Stimulated activated CD8-positive, alpha-beta memory T cell treated with anti-CD3 and anti-CD28 coated beads, Interleukin-2, amount 100 ng/mL, for 48 hours (primary cell): ENCODE measurements at places on chromosomes 2 and 18.

DNA sequence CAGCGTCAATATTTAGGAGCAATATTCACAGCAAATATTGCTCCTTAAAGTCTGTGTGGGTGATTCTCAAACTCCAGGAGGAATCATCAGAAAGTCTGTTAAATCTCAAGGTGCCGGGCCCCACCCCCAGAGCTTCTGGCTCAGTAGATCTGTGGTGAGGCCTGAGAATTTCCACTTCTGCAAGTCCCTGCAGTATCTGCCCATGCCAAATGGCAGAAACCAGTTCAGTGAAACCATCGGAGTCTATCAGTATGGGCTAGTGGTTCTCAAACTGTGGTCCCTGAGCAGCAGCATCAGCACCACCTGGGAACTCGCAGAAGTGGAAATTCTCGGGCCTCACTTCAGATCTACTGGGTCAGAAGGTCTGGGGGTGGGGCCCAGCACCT, 202.9 kb downstream of the SLC4A3 start:
- DNase-seq: no peak

GRCh38 chr2:229129738-229130371, 141.2 kb downstream of the PID1 start:
- DNase-seq: no peak

- no peak for DNase-seq
These were observed 56.8 kb downstream of the SMAD2 start for GRCh38 chr18:47873625-47874024.

DNA sequence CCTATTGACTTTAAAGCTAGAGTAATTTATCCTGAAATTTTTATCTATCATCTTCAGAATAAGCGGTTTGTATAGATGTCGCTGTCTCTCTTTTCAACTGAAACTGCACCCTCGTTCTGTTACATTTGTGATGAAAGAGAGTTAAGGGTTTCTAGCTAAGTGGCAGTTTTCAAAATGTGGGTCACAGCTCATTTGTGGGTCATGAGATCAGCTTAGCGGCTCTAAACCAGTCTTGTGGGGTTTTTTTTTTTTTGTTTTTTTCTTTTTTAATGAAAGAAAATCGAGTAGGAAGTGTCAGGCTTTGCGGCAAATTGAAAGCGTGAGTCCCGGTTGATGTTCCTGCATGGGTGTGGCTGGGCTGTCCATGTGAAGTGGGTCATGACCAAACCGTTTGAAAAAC, 31.2 kb downstream of the SALL3 start:
- no peak for DNase-seq

DNA sequence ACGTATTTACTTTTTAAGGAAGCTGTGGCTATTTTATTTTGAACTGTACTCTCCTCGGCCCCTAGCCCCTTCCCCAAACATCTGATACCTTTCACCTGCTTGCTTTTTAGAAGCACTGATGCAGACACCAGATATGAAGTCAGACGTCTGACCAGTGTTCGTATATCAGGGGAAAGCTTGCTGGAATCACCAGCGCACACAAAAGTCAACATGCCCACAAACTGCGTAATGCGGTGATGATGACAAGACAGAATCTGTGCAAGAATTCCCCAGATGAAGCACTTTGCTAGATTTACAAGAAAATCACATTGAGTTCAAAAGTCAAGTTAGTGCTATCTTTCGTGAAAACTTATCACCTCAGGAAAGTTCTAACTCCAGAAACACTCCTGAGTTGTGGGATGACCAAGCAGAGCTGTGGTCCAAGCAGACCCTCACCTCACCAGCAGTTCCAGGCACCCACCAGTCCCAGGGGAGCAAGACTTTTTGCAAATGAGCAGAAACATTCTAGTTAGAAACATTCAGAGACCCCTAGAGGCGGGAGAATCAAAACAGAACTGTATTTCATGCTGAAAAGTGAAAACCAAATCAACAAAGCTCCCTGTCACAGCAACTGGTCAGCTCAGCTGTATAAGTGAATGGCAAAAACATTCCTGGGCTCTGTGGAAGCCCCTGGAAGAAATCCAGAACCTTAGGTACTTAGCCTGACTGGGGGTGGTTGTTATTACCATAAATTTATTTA, 55.7 kb downstream of the INO80C start:
- DNase-seq: no peak
